ENCODE measurements at places on chromosomes 12 and 14. TPM values are rescaled to one million over a fixed set of nuclear protein-coding genes. Genes with fewer than 3 reads are reported as not detected.

- DNase-seq, result peak; percentile 25
These were observed 53.1 kb upstream of the GNG2 start for GRCh38 chr14:51807356-51807755.

DNA sequence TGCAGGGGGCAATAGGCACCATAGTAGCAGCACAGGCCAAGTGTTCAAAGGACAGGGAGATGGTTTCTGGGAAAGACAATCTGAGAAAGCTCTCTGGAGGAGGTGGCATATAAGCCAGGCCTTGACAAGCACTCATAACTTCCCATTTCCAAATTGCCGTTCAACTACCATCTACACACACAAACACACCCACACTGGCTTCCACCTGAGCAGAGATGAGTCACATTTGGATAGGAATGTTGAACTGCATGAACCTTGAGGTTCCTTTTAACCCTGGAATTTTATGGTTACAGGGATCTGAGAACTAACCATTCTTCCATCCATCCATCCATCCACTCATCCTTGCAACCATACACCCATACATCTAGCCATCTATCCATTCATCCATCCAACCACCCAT lies 86.6 kb downstream of the KSR2 start:
- DNase-seq, result no peak

KRT80 gene
- not detected for total RNA-seq

TNFRSF1A gene
- total RNA-seq, result 90.5 TPM

DNA sequence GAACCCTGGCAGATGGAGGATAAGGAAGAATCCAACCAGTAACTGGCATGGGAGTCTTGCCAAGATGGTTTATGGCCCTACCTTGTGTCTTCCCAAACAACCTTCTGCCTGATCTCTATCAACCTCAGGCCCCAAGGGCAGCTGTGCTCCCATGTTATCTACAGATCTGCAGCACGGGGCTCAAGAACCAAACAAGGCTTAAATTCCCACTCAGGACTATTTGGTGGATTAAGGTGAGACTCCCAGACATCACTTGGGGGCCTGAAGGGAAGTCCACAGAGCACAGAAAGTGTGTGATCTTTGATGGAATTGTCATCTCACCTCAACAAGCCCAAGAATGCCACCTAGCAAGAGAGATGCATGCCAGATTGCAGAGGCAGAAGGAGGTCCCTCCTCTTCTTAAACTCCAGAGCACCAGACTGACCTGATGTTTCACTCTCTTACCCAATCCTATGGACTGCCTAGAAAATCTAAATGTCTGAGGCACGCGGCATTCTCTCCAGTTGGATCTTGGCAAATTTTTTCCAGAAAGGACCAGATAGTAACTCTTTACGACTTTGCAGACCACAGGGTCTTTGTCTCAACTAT lies 759.5 kb upstream of the TBX3 start:
- DNase-seq, result no peak

GRCh38 chr12:41537522-41537921 lies 349.4 kb downstream of the PDZRN4 start:
- no peak for DNase-seq

SERPINA3 gene
- total RNA-seq, result 13.2 TPM

- DNase-seq, result no peak
These were observed 54.2 kb upstream of the BCL11B start for GRCh38 chr14:99326041-99326710.

MYH6 gene
- not detected for total RNA-seq

DNA sequence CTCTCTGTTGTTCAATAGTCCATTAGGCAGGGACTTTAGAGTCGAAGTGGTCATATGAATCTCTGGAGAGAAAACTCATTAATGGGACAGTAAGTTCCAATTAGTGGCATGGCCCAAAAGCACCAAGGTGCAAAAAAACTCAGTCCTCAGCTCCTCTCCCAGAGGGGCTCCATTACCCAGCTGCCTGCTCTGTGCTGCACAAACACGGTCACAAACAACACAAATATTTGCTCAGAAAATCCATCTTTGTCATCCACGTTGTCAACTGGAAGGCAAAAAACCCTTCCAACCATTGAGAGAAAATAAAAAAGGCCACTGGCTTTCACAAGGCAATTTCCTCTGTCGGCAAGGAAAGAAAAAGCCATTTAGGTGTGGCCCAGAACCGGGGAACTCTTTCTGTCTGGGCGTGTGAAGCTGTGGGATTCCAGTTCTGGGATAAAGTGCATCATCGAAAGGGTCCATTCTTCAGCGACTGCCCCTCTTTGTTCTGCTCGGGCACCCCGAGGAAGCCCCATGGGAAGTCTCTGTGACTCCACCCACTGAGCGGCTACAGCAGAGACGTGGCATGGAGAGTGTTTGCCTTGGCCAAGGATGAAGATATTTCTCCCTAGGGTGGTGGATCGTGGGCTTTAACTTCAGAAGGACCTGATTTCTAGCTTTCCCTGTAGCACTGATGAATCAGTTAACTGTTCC lies 137.6 kb downstream of the VRK1 start:
- no peak for DNase-seq

DNA sequence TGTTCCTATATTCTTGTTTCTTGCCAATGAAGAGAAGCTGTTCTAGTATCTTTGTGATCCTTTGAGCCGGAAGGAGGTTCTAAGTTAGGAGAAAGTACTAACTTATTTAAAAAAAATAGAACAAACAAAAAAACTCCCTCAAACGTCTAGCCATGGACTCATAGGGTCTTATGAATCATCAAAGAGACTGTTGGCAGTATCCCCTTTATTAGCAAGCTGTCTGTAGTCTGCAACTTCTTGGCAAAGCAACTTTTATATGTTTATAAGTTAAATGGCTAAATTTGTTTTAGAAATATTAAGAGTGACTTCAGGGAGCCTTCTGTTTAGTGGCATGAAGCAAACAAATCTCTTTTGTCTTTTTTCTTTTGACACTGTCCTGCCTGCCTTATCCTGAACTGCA lies 291.9 kb downstream of the FUT8 start:
- no peak for DNase-seq

DNA sequence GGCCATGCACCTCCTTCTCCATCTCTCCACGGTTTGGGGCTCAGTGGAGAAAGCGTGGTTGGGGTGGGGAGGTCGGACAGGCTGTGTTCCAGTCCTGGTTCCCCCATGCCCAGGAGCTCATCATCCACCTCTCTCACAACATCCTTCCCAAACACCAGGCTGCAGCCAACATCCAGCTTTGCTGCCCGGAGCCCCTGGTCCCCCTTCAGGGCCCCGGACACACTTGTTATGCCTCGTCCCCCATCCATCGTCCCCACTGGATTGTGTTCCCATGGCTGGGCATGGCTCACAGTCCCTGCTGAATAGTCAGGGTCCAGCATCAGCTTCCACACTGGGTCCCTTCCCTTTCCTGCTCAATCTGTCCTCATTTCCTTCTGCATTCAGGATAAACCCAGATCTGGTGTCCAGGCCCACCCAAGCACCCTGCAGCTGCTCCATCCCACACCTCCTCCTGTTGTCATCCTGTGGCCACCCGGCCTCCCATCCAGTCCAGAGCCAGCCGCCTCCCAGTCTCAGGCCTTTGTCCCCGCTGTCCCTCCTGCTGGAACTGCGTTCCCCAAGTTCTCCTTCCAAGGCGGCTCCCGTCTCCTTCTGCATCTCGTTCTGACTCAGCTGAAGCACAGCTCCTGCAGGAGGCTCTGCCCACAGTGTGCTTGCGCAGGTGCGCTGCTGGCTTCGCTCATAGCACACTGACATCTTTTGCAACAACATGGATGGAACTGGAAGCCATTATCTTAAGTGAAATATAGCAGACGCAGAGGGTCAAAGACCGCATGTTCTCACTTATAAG lies 211.4 kb upstream of the RTL1 start:
- no peak for DNase-seq

DNA sequence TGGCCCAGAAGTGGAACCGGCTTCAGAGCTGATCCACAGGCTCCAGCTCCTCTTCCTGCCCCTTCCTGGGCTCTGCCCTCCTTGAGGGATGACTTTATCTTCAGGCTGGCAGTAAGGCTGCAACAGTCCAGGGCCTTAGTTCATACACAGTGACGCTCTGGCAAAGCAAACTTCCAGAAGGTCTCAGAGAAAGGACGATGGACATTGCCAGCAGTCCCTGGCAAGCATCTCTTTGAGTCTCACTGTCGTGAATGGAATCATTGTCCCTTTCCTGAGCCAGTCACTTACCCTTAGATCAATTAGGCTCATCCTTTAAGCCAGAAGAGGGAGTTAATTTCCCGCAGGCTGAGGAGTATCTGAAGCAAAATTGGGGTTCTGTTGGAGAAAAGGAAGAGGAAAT lies 8.6 kb downstream of the AK7 start:
- no peak for DNase-seq

DNA sequence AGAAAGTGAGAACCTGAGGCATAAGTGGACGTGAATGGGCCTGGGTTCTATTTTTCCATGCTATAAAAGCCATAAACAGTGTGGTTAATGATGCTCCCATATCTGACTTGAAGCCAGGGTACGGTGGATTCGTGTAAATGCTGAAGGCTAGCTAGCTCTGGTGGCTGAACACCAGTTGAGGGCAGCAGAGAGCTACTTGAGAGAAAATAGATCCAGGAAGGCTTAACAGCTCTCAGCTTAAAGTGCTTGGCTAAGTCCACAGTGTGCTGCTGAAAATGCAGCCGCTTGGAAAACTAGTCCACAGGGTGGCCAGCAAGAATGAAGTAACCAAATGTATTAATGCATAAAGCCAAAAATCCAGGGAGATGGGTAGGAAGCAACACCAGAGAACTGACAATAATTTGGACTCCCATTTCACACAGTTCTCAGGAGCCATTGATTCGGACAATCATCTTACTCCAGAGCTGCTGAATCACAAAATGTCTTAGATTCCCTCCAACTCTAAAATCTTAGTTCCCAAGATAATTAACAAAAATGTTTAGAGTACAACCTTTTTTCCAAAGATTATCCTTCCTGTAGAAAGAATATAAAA lies 15.0 kb upstream of the FOXG1 start:
- peak; percentile 34 for DNase-seq

DNA sequence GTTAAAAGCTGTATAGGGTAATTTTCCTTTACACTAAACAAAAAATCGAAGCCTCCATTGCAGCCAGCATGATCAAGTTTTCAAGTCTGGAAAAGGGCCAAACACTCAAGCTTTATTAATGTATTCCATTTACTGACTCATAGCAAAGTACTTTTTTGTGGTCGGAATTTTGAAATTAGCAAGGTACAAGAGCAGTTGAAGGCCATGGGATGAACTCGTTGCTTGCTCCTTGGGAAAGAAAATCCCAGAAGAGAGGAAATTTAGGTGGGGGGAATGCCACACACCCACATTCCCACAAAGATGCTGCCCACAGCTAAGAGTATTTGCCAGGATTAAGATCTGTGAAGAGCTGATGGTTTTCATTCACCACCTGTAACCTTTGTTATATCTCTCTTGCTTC lies 333.7 kb downstream of the EGLN3 start:
- peak; percentile 42 for DNase-seq

DNA sequence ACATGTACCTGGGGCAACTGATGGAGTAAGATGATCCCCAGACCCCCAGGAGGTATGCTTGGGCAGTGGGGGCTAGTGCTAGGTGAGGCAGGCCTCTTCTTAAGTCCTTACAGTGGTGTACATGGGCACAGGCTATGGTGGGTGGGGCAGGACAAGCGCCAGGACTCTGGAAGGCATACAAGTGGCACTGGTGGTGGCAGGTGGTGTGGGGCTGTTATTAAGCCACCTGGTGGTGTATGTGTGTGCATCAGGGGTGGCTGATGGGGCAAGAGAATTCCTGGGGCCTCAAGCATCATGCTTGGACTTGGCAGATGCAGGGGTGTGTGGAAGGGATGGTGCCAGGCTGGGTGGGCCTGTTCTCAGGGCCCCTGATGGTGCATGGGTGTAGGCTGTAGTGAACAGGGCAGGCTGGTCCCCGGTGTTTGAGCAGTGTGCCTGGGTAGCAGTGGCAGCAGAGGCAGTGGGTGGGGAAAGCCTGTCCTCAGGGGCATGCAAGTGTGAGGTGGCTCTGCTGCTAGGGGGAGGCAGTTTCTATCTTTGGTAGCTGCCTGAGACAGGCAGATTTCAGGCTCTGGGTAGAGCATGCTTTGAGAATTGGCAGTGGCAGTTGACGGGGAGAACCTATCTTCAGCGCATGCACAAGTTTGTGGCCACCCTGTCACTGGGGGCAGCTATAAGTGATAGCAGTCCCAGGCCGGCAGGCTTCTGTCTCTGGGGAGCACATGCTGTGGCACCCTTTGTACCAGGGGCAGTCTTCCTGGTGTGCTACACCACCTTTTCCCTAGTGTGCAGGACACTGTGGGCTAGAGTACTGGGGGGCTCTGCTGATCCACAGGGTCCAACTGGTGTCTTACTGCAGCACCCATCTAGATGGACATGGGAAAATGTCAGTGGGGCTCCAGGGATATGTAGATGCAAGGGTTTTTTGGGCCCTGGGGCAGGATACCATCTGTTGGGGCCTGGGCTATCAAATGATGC lies 52.6 kb upstream of the ABCD2 start:
- no peak for DNase-seq

DNA sequence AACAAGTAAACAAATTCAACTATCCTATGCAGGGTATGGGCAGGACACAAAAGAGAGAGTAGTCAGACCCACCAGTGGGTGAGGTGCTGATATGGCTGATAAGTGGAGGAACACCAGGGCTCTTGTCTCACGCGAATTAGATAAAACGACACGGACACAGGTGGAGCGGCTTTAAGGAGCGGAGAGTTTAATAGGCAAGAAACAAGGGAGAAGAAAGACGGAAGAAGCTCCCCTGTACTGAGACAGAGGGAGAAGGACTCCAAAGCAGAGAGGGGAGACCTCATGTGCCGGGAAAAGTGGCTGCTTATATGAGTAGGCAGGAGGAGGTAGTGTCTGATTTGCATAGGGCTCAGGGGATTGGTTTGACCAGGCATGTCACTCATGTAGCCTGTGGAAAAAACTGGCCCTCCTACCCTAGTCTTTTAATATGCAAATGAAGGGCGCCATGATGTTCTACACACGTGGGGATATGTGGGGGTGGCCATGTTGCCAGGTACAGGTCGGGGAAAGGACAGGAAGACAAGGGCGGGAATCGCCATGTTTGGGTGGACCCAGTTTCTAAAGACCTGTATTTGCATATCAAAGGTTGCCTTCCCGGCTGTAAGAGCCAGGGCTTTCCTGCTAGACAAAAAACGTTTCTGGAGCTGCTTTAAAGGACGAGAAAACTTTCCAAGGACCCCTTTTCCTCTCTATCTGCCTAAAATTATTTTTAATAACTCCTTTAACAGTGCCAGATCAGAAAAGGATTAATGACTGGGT lies 28.8 kb downstream of the RPGRIP1 start:
- peak; percentile 89 for DNase-seq
